ENCODE measurements at places on chromosomes 5 and 9.

GRCh38 chr5:116446356-116447005, 128.1 kb downstream of the SEMA6A start:
- no peak for DNase-seq

DNA sequence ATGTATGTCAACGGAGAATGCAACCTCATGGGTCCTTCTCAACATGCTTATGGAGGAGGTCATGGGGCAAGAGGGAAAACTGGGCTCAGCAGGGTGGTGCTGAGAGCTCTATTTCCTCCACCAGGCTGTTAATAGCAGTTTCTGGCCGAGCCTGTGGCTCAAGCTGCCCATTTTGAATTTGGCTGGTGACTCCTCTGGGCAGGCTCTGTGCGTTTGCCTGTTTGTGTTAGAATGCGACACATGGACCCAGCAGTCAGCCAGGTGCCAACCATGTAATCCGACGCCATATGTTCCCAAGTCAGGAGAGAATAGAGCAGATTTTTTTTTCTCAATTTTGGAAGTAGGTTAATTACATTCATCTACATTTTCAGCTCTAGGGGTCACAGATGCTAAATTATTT, 387.7 kb upstream of the CLINT1 start:
- no peak for DNase-seq

DNA sequence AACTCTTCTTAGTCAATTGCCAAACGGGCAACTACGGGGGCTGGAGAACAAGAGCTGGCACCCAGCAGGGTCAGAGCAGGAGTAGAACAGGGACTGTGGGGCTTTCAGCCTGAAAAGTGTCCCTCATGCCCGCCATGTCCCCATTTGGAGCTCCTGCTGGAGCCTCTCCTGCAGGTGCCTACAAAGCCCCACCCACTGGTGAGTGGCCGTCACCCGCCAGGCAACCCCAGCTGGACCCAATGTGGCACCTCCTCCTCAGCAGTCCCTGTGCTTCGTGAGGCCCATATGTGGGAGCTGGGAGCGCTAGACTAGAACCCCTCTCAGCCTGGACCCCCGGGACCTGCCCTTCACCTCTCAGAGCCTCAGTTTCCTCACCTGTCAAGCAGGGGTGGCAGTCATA, 40.9 kb downstream of the VAV2 start:
- no peak for DNase-seq

- no peak for DNase-seq
Observed at GRCh38 chr9:111167341-111167740, 129.1 kb upstream of the LPAR1 start.

DNA sequence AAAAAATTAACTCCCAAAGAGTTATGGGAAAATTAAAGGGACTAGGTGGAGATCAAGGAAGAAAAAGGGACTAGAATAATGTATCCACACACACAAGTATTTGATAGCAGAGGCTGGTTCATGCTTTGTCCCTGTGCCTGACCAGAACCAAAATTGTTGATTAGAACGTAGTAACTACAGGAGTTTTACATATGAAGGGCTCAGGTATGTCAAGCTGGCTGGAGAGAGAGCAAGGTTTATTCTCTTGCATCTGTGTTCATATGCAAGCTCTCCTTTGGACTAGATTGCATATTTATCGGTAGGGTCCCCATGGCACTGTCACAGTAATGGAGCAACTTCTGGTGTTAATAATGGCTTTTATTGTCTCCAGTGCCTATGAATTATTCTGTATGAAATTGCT, 239.9 kb upstream of the TRPM3 start:
- DNase-seq = no peak

GRCh38 chr9:124830593-124830992, 22.7 kb upstream of the WDR38 start:
- DNase-seq = no peak

DNA sequence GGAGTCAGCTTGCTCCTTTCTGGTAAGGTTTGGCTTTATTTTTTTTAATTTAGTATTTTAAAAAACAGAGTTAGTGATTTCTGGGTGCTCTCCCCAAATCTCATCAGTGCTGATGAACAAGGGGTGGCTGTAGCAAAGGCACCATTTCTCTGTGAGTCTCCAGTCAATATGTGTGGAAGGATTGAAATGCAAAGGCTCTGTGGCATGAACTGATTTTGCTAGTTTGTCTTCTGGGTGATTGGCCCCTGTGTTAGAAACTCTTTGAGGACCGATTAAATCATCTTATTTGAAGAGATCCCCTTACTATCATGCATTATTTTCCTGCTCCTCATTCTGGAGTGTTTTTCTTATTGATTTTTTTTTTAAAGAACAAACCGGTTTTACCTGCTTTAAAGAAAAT, 596 bp downstream of the TEK start:
- no peak for DNase-seq

DNA sequence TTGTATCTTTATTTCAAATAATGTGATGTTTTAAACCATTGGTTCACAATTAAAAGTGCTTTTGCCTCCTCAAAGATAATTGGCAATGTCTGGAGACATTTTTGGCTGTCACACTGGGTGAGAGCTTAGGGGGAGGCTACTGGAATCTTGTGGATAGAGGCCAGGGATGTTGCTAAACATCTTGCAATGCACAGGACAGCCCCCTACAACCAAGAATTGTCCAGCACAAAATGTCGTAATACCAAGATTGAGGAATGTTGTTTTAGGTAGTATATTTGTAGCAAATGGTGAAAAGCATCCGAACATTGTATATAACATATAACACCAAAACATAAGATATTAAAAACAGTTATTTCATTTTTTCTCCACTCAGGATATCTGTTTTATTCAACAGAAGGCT, 99.8 kb downstream of the SLC44A1 start:
- DNase-seq = no peak

GRCh38 chr5:2193142-2193541, 310.4 kb upstream of the IRX4 start:
- DNase-seq = no peak

DNA sequence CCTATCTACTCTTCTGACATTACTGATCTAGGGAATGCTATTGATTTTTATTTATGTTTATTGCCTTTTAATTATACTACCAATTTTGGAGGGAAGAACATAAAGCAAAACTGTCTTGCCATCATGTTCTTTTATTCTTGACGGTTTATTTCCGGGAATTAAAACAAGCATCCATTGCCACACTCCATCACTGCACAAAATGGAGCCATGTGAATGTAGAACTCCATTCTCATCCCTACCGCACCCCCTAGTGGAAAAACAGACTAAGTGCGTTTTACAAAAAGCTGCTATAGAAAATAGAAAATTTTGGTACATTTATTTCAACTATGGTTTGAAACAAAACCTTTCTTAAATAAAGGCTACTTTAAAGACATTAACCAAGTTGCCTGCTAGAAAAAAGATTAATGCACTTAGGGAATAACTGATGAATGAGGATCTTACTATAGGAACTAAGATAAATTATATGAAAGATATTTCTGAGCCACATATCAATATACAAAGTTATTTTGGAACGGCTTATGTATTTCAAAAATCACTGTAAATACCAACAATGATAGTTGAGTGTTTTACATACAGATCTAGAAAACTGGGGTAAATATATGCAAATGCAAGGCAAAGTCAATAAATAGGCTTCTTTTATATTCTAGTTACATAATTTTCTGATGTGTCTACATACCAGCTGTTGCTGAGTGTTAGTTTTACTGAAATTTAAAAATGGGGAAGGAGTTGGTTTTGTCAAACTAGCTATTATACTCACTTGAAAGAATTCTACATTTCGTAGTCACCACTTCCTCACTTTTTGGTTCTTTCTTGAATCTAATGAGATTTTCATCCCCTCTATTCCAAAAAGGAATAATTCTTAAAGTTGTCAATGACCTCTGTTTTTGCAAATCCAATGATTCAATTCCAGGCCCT, 26.5 kb downstream of the OXCT1 start:
- DNase-seq = no peak

DNA sequence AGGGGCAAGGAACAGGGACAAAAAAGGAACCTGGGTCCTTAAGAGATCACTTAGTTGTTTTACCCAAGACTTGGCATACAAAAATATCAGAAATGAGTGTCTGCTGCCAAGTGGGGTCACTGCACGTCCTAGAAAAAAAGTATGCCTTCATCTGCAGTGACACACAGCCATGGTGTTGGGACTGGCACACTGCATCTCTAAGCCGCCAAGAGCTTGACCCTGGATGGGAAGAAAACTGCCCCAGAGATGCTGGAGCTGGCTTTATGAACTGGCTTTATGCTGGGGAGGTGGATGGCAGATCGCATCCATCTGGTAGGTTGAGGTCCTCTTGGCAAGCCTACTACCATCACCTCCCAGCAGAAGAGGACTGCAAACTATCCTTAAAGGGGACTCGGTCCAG, 51.7 kb downstream of the IRF1 start:
- peak; percentile 56 for DNase-seq

DNA sequence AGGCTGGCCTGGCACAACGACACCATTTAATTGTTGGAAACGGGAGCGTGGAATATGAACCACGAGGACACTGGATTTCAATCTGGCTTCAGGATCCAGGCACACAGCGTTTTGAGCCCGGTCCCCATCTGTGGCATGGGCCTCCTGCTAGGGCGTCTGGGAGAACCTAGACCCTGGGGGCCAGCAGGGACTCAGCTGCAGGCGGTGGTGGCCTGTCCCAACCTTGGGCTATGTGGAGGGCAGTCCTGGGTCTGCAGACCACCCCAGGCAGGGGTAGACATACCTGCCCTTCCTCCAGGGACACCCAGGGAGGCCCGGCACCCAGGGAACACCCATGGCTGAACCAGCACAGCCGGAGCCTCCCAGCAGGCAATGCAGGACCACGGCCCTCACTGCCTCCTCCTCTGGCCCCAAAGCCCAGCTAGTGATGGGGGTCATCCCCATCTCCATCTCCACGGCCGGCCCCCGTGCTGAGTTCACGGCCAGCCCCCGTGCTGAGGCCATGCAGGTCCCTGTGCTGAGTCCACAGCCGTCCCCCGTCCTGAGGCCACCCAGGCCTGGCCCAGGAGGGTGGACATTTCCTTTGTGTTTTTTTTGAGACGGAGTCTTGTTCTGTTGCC, 18.5 kb upstream of the UBAC1 start:
- no peak for DNase-seq

GRCh38 chr9:126463426-126463825, 136.8 kb downstream of the MVB12B start:
- DNase-seq = no peak

GRCh38 chr9:21684831-21685362, 117.5 kb upstream of the MTAP start:
- DNase-seq = peak; percentile 81

GRCh38 chr5:157568222-157568621, 7.4 kb downstream of the ADAM19 start:
- no peak for DNase-seq

GRCh38 chr5:4383102-4383501, 757.0 kb upstream of the ADAMTS16 start:
- no peak for DNase-seq

GRCh38 chr9:129382281-129383018, 204.4 kb upstream of the IER5L start:
- no peak for DNase-seq

- no peak for DNase-seq
Observed at GRCh38 chr5:66814146-66814991, 218.2 kb downstream of the MAST4 start.

- no peak for DNase-seq
Observed at GRCh38 chr9:121773954-121774714, 122.7 kb downstream of the DAB2IP start.

GRCh38 chr9:129070696-129071525, 10.0 kb upstream of the DOLPP1 start:
- DNase-seq = no peak

DNA sequence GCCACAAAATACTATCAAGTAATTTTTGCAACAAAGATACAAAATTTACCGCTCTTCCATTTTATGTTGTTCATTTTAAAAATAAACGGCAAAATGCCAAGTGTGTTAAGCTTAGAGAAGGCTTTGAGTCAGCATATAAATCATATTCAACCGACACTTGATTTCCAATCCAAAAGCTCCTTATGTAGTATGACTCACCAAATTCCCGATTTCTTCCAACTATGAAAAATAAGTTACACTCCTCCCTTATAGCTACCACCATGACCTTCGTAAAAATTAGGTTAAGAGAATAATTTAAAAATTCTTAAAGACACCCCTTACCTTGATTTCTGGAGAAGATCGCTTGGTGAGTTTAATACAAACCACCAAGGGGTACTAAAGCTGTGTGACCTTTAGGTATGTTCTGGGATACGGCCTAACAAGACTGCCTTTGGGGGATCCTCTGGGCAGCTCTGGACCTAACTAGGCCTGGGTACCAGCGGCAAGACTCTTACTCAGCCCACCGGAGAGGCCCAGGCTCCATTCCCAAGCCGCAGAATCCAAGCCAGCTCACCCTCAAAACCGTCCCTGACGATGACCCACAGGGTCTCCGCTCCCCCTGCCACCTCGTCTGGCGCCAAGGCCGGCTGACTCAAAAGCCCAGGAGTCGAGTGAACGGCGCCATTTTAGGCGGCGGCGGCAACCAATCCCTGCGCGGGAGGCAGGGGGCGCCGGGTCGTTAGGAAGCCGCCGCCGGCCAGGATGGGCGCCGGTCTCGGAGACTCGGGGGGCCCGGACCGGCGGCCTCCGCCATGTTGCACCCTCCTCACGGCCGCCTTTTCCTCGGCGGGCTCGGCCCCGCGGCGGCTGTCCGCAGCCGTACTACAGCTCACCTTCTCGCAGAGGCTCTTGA, 739 bp downstream of the PPP2CA start:
- peak; percentile 84 for DNase-seq

DNA sequence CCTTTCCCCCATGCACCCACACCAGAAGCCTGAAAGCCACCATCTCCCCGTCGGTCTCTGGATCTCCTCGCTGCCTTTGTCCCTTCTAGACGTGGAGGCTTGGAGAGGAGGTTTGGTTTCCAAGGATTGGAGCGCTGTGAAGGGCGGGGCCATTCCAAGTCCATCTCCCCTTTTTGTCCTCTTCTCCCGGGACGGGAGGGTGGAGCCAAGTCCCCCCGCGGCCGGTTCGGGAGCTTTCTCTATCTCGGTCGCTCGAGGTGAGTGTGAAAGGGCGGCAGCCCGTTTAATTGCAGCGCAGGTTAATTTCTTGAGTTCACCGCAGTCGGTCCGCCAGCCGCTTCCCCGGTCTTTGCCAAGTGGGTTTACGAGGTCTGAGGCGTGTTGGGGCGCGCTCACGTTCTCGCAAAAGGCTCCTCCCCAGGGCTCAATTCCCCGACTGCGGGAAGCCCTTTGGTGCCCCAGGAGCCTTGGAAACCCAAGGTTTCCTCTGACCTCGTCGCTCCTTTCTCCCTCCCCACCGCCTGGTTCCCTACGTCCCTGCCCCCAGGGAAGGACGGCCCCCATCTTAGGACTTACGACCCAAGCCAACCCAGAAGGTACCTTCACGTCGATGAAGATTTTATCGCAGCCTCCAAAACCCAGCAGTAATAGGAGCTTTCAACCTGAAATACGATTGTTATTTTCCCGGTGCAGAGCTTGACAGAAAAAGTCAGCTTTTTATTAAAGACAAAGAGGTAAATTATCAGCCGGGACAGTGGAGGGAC, 2.8 kb upstream of the ZNF462 start:
- no peak for DNase-seq

DNA sequence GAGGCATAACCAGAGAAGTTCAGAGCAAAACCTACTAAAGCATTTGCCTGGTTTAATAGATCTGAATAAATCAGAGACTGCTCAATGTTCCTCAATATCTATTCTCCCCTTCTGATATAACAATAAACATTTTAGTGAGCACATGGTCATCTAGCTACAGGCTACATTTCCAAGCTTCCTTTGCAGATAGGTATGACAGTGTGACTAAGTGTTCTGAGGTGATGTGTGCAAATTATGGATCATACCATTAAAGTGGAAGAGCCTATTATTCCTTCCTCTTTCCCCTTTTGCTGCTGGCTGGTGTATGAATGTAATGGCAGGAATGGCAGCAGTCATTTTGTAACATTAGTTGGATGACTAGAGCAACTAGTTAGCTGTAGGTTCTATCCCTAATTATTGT, 285.8 kb upstream of the RASA1 start:
- DNase-seq = no peak

All from activated CD8-positive, alpha-beta memory T cell treated with anti-CD3 and anti-CD28 coated beads for 24 hours (primary cell).